Right ventricle myocardium inferior (tissue), 1 donor: ENCODE measurements at places on chromosomes 12 and 14.

DNA sequence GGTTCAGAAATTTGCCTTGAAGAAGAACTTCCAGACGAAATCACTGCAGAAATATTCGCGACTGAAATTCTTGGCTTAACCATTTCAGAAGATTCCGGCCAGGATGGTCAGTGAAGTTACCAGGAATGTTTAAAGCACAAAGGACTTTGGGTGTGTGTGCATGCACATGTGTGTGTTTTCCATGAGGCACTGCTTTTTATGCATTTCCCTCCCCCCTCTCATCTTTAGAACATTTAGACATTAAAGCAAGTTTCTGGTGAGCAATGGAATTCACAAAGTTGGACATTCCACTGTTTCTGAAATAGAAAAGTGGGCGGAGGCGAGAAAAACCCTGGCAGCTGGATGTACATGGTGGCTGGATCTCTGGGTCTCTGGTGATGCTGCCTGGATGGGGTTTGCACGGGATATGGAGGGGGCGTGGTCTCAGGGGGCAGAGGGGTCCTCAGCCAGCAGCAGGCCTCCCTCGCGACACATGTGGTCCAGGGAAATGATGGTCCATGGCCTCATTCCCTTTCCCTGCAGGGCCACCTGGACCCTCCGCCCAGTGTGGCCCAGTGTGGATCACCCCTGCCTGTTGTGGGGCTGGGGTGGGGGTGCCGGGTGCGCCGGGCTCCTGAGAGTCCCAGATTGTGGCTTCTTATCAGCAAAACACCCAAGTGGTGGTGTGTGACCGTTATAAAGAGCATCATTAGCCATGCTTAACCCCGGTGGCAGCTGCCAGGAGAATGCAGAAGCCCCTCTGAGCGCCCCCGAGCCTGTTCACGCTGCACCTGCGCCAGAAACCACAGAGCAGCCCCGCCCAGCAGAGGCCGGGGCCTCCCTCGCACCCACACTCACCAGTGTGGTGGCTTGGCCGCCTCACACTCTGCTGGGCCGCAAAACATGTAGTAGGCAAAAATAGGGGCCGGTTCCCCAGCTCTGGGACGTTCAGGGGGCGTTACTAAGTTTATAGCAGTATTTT is 17.8 kb upstream of the BCL7A start:
- no peak for DNase-seq

DNA sequence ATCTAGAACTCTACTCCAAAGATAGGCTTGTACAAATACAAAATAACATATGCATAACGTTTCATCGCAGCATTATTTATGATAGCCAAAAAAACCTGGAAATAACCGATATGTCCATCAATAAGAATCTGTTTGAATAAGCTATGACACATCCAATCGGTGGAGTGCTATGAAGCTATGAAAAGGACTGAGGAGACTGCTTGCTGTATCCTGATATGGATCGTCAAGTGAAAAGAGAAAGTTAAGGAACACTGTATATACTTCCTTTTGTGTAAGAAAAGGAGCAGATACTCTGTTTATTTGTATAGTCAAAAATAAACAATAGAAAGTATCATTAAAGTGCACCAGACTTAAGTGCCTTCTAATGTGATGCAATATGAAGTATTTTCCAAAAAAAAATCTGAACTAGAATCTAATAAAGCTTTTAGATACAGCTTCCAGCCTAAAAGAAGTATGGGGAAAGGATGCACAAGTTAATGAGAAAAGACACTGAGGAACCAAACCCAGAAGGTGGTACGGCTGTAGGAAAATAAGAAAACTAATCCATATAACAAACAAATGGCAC is 645 bp upstream of the KLHDC1 start:
- no peak for DNase-seq

DNA sequence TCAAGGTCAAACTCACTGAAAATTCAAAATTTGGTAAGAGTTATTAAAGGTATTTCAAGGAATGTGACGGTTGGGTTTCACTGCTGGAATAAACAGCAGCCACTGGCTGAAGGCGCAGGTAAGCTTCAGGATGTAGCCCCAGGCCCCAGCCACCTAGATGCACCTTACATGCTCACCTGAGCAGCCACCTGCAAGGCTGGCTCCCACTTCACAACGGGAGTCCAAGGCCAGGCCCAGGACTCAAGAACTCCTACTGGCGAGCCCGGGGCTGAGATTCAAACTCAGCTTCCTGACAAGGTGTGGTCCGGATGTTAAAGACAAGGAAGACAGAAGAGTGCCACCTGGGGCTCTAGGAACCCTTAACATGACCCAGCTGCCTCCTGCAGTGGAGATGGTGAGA is 78.4 kb downstream of the ITPK1 start:
- DNase-seq, result no peak

DNA sequence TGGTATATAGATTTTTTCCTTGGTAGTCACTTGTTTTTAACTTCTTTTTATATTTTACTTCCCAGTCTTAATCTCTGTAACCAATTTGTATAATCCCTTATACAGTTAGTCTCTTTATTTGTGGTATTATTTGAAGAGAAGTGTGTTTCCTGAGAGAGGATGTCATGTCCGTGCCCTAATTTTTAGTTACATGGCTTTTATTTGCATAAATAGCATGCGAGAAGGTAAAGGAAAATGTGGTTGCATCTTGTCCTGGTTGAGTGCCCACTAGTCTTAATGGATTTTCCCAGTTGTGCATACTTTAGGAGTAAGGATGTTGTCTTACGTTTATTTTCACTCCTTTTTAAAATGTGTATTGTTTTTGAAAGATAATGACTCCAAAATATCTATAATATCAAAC is 27.5 kb downstream of the RAP1B start:
- DNase-seq, result no peak

GRCh38 chr12:76143343-76144244 is 59.1 kb upstream of the NAP1L1 start:
- DNase-seq, result no peak

DNA sequence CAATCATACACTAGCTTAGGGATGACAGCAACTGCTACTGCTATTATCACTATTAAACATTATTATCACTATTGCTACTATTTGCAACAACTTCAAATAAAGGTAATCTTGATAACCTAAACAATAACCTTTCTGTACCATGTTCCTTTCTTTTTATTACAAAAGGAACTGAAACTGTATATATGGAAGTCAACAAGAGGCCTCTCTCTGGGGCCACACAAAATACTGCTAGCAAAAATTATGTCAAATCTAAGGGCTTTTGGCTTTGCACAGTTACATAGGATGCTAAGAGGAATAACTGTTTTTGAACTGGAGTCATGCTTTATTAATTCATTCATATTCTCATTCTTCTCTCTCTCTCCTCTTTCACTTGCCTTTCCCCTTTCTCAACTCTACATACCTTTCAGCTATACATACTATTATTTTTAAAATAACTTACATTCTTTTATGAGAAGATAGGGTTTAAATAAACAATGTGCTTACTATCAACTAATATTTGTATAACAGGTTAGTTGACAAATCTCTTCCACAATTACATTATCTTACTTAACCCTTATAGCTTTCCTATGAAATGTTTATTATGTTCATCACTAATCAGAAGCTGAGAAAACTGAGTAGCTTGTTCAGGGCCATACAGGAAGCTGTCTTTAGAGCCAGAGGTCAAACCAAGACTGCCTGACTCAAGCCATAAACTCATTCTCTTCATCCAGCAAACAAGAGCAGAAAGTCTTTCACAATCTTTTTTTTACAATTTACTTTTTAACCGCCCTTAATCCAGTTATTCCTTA is 25.7 kb downstream of the SPTSSA start:
- DNase-seq, result no peak
